Activated T-helper 17 cell treated with anti-CD3 and anti-CD28 coated beads, Interleukin-2, amount 50 U/mL, for 72 hours (primary cell): ENCODE measurements at places on chromosomes 6 and 20. TPM values are rescaled to one million over a fixed set of nuclear protein-coding genes. Genes with fewer than 3 reads are reported as not detected.

GRCh38 chr6:22073516-22074198, 223.2 kb downstream of the PRL start:
- no peak for ATAC-seq
- H3K4me3 ChIP-seq, result no peak overlapping the region
- H3K27ac ChIP-seq, result no peak overlapping the region
- no peaks in the 10 kb centered on the region for H3K4me1 ChIP-seq
- no peaks in the 10 kb centered on the region for H3K36me3 ChIP-seq

DNA sequence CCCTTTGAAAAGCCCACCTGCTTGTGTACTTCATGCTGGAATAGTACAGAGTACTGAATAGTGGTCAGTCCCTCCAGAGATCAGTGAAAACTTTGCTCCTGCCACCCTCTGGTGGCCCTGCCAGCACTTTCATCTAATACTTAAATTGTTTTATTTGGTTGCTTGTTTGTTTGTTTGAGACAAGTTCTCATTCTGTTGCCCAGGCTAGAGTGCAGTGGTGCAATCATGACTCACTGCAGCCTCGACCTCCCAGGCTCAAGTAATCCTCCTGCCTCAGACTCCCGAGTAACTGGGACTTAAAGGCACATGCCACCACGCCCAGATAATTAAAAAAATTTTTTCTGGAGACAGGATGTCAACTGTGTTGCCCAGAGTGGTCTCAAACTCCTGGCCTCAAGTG, 9.1 kb downstream of the FAM83D start:
- H3K27ac ChIP-seq, result no peak overlapping the region
- H3K4me1 ChIP-seq, result no peaks in the 10 kb centered on the region
- no peaks in the 10 kb centered on the region for H3K36me3 ChIP-seq
- H3K4me3 ChIP-seq, result no peak overlapping the region

Gene CLDN20
- total RNA-seq, result not detected

Gene TMEM74B
- 6.0 TPM for total RNA-seq

GRCh38 chr20:20393207-20394120, 25.6 kb downstream of the INSM1 start:
- no peak for ATAC-seq
- no peak overlapping the region for H3K4me3 ChIP-seq
- H3K4me1 ChIP-seq, result no peaks in the 10 kb centered on the region

Gene SSTR4
- total RNA-seq, result not detected

GRCh38 chr6:6820641-6821238, 232.2 kb downstream of the LY86 start:
- no peak overlapping the region for H3K27ac ChIP-seq
- no peaks in the 10 kb centered on the region for H3K36me3 ChIP-seq
- H3K4me1 ChIP-seq, result no peaks in the 10 kb centered on the region
- no peak overlapping the region for H3K4me3 ChIP-seq

- H3K27me3 ChIP-seq, result peaks cover 5% of the 10 kb centered on the region
- ATAC-seq, result peak; percentile 93
- H3K4me3 ChIP-seq, result peak overlapping the region; percentile 50
- H3K36me3 ChIP-seq, result no peaks in the 10 kb centered on the region
- peak overlapping the region; percentile 86 for H3K27ac ChIP-seq
Observed at GRCh38 chr6:52976591-52977035, 18.5 kb downstream of the GSTA4 start.

GRCh38 chr6:99458319-99458718, 33.2 kb upstream of the PNISR start:
- ATAC-seq, result no peak
- H3K27me3 ChIP-seq, result no peaks in the 10 kb centered on the region
- no peak overlapping the region for H3K27ac ChIP-seq
- H3K4me3 ChIP-seq, result no peak overlapping the region
- peaks cover 38% of the 10 kb centered on the region for H3K36me3 ChIP-seq
- peaks cover 3% of the 10 kb centered on the region for H3K4me1 ChIP-seq

DNA sequence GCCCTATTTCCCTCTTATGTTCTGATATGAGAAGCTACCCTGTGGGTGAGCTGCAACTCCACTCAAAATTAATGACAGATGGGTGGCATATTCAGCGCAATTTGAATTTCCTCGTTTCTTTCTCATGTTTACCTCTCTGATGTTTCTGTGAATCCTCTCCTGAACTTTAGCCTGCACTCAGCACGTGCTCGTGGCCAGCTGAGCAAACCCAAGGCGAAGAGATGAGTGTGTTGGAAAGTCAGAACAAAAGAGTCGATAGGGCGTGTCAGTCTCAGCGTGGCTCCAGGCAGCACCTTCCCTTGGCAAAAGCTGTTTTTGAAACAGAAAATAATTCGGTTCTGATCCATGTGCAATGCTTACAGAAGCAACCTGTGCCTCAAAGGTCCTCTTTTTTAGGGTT, 226.1 kb upstream of the GMDS start:
- H3K27ac ChIP-seq, result no peak overlapping the region
- H3K4me3 ChIP-seq, result no peak overlapping the region
- no peaks in the 10 kb centered on the region for H3K4me1 ChIP-seq
- H3K36me3 ChIP-seq, result no peaks in the 10 kb centered on the region
- ATAC-seq, result no peak
